ENCODE measurements at places on chromosomes 5 and 9.

DNA sequence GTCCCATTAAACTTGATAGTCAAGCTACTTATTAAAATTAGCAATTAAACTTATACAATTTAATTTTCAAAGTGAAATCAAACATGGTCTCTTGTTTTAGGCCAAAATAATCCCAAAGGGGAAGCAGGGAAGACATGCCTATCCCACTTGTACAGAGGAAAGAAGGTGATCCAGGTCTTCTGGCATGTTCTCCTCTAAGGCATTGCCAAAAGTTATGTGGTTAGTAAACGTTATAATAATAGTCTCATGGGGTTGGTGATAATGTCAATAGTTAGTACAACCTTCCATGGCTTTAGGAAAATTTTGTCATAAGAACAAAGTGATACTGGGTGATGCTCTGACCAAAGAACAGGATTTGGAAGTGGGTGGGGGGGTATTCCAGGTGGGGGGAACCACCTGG, 52.8 kb downstream of the ROR2 start:
- DNase-seq = no peak

- no peak for DNase-seq
These were observed 17.3 kb upstream of the LTC4S start for GRCh38 chr5:179776411-179776938.

DNA sequence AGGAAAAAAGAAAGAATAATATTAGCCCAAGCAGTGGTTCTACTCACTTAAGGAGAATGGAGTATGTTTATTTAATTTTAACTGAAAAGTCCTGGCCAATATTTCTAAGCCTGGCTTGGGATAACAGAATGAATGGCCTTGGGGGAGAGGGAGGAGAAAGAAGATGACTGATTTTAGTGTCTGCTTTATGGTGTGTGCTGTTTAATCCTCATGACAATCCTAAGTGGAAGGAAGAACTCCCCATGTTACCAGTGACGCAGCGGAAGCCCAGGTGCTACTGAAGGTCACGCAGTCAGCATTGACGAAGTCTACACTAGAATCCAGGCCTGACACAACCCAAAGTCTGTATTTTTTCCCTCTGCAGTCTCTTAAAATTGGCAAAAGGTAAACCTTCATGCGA, 50.5 kb downstream of the PALM2AKAP2 start:
- no peak for DNase-seq

DNA sequence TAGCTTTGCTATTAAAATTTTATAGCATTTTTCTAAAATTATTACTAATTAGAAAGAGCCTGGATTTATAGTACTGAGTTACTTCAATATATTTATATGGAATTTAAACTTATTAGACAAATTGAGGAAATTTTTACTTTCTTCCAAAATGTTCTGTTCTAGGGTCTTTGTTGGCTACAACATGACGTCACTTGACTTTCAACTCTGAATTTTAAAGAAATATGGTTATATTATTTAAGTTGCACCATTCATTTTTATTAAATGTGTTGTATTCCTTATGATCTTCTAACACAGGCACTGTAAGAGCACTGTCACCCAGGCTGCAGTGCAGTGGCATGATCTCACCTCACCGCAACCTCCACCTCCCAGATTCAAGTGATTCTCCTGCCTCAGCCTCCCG, 119.4 kb upstream of the CYLC2 start:
- DNase-seq = no peak

GRCh38 chr5:148626986-148627385, 27.3 kb downstream of the HTR4 start:
- no peak for DNase-seq

DNA sequence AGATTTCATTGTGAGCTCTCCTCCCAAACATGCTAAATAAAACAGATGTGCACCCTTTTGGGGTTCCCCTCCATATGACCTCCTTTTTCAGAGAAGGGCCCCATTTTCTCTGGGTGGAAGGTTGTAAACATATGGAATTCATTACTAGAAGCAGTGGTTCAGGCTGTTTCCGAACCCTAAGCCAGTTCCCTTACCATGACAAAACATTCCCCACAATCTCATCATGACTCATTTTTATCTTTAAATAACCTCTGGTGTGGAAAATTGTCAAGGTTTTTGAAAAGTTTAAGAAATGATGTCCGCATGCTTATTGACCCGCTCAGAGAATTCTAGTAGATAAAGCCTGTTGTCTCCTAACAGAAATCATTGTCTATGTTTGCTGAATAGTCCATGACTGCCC, 127.3 kb upstream of the PIK3R1 start:
- DNase-seq = no peak

DNA sequence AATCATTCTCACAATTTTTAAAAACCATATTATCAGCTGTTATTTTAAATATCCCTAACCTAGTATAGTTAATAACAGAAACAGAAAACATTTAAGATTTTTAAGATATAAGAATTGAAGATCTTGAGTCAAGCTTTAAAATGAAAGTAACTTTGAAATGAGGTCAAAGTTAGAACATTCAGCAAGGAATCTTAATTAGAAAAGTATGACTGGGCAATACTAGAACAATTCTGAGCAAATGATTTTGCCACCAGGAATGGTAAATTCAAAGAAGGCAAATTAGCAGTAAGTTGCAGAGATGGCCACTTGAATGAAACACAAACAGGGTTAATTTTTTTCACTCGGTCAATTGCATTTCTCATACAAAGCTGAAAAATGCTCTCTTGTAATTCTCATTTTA, 117.9 kb downstream of the NXNL2 start:
- no peak for DNase-seq

DNA sequence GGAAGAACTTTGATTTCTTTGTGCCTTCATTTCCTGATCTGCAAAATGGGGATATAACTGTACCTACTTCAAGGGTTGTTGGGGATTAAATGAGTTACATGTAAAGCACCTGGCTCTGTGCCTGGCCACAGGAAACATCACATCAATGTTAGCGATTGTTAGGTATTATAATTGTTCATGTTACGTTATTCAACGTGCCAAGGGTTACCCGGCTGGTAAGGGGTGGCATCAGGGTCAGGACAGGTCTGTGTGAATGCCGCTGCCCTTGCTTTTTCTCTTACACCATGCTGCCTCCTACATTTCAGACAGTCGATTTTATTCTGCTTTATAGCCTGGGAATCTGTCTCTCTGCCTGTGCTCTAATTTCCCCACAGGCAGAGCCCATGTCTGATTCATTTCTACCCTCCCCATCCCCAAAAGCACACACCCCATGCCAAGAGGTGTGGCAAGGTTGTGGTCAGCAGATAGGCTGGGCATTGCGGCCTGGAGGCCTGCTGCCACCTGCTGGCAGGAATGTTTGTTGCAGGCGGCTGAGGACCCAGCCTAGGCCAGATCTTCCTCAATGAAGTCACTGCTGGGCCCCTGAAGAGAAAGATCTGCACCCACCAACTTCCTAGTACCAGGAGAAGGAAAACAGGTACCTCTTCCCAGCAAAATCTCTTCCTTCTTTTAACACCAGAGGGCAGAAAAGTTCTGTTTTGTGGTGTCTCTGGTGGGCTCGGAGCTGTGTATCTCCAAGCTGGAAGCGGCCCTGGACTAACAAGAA, 5.3 kb downstream of the ANKS6 start:
- DNase-seq = peak; percentile 93

GRCh38 chr9:93040409-93040808, 18.1 kb upstream of the SUSD3 start:
- no peak for DNase-seq

- no peak for DNase-seq
These were observed 35.5 kb downstream of the PLPP7 start for GRCh38 chr9:131324736-131325679.

- DNase-seq = no peak
These were observed 4.8 kb upstream of the RFESD start for GRCh38 chr5:95641741-95642220.

DNA sequence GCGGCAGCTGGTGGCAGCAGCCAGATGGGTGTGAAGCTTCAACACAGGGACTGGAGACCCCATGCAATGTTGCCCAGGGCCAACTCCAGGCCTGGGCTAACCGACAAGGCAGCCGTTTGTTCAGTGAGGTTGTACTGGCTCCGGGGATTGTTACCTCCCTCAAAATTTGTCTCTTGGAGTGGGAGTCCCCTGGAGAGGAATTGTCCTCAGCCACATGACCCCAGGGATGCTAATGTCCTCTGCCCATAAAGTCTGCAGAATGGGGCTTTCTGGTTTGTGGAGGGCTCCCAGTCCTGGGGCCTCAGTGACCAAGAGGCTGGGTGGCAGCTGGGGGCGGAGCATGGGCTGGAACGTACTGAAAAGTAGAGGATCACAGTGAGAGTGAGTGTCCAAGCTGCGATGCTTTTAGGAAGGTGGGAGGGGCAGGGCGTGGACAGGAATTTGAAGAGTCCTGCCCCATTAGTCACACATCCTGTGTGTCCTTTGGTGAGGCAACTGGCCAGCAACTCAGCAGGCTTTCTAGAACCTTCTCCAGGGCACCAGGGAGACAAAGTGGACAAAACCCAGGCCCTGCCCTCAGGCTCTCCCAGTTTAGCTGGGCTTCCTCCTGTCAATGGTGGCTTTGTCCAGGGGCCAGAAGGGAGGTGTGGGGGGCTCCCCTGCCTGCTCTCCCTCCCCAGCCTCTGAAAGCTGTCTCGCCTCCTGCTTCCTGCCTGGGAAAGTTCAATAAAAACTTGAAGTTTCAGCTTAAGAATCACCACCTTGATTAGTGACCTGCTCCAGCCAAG, 114.0 kb downstream of the NSG2 start:
- DNase-seq = no peak

DNA sequence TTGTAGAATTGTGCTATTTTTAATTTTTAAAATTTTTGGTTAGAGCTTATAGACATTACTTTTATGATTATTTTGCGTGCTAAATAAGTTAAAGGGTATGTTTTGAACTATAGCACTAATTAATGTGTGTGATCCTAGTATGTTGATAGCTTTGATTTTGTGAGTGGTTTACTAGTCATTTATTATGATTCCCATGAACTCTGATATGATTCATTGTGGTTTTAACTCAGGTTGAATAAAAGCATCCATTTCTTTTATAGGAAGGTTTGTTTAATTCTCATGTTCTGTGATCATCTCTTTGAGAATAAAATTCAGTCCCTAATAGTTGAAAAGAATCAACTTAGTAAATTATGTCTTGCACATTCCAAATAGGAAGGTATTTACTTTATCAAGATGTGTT, 22.5 kb downstream of the C5orf22 start:
- no peak for DNase-seq

DNA sequence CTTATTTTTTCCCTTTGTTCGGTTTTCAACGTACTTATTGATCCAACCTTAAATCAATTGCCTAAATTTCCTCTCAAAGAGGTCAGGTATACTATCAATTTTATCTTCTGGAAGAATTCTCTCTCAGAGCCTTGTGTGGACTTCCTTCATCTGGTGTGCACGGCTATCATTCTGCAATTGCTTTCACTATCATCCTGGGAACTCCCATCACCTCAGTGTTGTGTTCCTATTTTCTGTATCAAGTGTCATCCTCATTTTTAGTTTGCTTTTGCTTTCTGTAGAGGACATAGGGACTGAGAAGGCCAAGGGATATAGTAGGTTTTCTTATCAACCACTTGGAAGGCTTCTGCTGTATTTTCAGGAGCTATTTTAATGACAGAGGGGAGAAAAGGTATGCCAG, 11.3 kb downstream of the STOM start:
- DNase-seq = no peak

DNA sequence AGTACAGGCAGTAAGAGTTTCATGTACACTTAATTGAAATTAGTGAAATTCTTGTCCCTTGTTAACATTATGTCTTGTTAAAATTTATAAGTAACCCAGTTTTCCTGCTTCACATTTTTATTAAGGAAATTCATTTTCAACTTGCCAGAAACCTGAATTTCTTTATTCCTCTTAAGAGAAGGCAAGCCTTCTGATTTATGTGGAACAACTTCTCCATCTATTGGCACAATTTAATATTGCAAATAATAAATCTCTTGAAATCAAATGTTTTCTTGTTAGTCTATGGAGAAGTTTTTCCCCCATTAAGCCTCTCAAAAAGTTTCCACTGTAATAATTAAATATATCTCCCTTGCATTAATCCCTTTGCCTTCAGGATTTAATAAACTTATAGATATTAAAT, 33.8 kb upstream of the ACO1 start:
- no peak for DNase-seq

DNA sequence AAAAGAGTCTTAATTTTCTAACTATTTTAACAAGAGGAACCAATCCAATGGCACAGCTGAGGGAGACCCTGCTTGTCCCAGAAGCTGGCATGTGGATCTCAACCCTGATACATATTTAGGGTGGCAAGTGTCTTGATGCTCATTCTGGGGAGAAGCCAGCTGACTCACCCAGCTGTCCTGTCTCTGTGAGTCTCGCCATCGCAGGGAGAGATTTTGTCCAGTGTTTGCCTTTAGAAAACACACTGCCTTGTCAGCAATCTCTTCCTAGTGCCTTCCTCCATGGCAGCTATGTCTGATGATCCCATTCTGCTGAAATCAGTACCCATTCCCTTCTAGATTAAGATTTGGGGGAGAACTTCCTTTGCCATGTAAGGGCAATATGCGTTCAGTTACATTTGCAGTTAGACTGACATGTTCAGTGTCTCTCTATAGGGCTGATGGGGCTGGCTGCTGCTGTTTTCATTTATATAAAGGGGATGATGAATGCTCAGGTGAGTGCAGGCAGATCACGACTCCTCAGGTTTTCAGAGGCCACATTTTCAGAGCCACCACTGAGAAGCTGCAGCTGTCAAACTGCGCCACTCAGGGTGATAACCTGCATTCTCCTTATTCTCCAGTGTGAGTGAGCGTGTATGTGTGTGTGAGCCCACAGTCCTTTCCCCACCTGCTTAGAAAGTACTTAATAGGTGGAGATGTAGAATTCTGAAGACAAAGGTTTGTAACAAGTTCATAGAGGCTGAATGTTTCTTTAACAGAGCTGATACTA, 217.0 kb downstream of the GAS1 start:
- no peak for DNase-seq

- no peak for DNase-seq
These were observed 9.4 kb downstream of the ADAMTSL2 start for GRCh38 chr9:133543772-133544467.

DNA sequence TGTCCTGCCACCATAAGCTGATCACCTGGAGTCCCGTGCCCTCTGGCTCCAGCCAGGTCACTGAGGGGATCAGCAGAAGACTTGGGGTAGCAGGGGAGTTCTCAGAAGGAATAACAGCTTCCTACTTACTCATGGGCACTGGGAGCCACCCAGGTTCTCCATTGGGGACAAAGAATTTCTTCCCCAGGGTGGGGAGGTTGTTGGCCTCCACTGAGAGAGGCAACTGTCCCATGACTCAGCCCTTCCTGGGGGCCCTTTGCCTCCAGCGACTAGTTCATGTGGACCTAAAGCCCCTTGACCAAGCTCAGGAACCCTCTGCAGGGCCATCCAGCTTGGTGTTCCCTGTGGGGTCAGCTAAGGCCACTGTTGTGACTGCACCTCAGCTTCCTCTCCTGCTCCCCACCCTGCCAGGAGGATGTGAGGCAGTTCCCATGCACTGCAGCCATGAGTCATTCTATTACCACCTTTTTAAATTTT, 175.0 kb downstream of the AUH start:
- no peak for DNase-seq

- DNase-seq = no peak
These were observed 41.9 kb upstream of the TEX48 start for GRCh38 chr9:114723931-114724330.

DNA sequence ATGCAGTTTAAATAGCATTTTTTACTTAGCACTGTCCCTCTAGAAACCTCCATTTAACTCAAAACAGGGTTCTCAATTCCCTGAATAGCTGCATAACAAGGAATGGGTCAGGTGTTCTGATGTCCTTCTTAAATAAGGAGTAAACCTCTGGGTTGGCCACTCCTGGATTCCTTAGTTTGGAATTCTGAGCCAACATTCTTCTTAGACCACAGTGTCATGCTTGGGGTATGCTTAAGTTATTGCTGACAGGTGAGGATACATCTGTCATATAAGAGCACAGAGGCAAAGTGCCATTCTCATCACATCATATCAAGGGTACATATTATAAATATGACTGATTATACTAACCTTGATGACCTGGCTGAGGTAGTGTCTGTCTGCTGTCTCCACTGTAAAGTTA, 179.9 kb upstream of the SEMA6A start:
- no peak for DNase-seq
